ENCODE measurements at places on chromosomes 11 and 22.

DNA sequence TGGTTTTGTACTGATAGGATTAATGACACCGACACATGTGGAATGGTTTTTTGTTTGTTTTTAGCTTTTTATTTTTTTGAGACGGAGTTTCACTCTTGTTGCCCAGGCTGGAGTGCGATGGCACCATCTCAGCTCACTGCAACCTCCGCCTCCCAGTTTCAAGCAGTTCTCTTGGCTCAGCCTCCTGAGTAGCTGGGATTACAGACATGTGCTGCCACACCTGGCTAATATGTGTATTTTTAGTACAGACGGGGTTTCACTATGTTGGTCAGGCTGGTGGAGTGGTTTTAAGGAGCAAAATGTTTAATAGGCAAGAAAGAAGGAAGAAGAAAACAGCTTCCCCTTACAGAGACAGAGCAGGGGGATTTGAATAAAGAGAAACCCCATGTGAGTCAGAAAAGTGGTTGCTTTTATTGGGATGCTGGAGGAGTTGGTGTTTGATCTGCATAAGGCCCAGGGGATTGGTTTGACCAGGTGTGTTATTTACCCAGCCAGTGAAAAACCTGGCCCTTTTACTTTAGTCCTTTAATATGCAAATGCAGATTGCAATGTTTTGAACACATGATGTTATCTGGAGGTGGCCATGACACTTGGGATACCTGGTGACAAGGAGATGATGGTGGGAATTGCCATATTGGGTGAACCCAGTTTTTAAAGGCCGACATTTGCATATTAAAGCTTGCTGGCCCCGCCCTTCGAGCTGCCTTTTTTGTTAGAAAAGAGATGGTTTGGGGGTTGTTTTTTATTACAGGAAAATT is 24.3 kb downstream of the SUSD2 start:
- no peak for DNase-seq

GRCh38 chr11:112880495-112880894 is 80.7 kb upstream of the NCAM1 start:
- DNase-seq = no peak

- no peak for DNase-seq
These were observed 10.4 kb downstream of the PNPLA5 start for GRCh38 chr22:43881091-43882061.

DNA sequence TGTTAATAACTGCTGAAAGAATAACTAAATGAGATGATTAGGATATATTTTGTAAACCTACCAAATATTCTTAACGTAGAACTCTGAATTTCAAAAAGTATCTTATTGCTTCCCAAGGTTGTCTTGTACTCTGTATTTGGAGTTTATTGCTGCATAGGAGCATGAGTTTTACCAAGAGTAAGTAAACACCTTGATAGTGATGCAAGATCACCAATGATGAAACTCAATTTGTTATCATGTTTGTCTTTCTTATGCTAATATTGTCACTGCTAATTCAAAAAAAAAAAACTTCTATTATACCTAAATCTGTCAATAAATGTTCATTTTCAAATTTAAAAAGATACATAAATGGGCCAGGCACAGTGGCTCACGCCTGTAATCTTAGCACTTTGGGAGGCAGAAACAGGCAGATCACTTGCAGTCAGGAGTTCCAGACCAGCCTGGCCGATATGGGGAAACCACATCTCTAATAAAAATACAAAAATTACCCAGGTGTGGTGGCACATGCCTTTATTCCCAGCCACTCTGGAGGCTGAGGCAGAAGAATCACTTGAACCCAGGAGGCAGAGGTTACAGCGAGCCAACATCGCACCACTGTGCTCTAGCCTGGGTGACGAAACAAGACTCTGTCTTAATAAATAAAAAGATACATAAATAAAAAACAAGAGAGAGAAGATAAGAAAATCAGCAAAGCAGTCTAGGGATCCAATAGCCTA is 23.4 kb upstream of the PLAAT2 start:
- no peak for DNase-seq

- peak; percentile 86 for DNase-seq
These were observed 554.2 kb downstream of the NTM start for GRCh38 chr11:131924457-131925201.

- no peak for DNase-seq
These were observed 184.6 kb upstream of the SYT13 start for GRCh38 chr11:45470794-45471167.

GRCh38 chr11:23318670-23319069 is 458.4 kb upstream of the CCDC179 start:
- no peak for DNase-seq

- DNase-seq = no peak
These were observed 820.4 kb downstream of the LUZP2 start for GRCh38 chr11:25317216-25317615.

DNA sequence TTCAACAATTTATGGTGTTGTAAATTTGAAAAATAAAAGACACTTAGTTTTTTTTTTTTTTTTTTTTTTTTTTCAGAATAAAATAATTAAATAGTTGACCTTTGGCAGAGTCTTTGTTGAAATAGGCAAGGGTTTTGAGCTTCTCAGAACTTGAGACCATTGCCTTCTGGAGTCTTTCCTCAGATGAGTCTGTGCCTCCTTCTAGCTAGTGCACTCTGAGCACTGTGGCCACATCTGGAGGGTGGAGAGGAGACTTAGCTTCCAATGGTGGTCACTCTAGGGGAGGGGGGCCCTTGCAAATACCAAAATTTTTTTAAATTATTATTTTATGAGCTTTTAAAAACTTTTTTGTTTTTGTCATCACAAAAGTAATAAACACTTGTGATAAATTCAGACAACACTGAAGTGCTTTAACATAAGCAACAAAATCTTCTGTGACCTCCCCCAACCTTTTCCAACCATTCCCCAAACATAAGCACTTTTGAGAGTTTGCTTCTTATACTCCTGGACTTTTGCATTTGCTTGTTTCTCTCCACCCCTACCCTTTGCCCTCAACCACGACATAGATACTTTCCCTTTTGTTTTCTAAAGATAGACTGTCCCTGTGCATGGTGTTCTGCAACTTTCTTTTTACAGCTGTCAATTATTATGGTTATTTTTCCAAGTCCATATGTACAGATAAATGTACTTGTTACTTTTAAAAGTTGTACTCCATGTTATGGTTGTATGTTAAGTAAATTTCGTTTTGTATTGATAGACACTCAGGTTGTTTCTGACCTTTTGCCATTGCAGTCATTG is 41.1 kb downstream of the BMAL1 start:
- no peak for DNase-seq

GRCh38 chr11:73145986-73146575 is 4.0 kb upstream of the FCHSD2 start:
- DNase-seq = no peak

- DNase-seq = no peak
These were observed 19.7 kb upstream of the CABP2 start for GRCh38 chr11:67542971-67543370.

- no peak for DNase-seq
These were observed 12.0 kb downstream of the IFITM10 start for GRCh38 chr11:1738380-1738779.

DNA sequence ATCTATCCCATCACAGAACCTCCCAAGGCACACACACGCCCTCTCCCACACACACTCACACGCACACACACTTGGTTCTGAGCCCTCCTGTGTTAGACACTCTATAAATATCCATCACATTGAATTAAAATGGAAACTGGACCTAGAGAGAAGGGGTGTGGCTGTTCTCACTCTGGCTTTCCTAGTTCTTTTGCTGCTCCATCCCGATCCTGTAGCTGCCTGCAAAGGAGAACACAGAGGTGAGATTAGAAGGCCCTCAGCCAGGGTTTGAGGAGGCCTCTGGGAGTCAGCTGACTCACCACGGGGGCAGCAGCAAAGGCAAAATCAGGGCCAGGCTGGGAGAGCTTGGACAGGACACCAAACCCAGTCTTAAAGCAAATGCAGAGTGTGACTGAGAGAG is 192.3 kb upstream of the CADM1 start:
- DNase-seq = peak; percentile 47

DNA sequence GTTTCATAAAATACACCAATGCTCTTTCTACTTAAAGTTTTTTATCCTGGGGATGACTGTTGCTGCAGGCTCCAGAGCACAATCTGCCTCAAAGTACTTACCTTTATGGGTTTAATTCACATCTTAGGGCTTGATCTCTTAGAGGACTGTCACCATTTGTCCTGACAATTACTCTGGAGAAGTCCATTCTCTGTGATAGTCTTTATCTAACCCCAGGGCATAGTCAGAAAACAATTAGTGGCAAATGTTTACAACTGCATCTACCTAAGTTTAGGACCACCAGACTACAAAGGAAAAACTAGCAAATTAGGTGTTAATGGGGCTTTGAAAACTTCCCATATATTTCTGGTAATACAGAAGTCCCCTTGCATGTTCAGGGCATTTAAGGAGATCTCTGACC is 973.5 kb downstream of the JRKL start:
- no peak for DNase-seq

DNA sequence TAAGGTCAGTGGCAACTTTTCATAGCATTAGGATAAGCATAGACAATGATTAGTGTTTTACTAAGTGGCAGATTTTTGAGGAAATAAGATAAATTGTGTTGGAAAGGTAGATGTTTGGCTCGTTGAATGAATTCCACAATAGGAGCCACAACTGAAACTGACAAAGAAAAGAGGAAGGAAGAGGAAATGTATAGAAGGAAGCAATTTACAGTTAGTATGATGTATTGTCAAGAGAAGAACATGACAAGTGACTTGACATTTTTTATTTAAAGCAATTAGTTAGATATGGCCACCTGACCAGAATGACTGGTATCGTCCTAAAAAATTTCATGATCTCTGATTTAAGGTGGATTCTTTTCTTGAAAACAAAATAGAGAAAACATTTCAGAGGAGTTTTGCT is 3.1 kb upstream of the RAG2 start:
- no peak for DNase-seq

- peak; percentile 47 for DNase-seq
These were observed 689 bp downstream of the TAF10 start for GRCh38 chr11:6611092-6611962.

- no peak for DNase-seq
These were observed 138.1 kb downstream of the PGR start for GRCh38 chr11:100991541-100991940.

- no peak for DNase-seq
These were observed 25.4 kb downstream of the TAF1D start for GRCh38 chr11:93715797-93716396.

- DNase-seq = no peak
These were observed 351.1 kb downstream of the BUD13 start for GRCh38 chr11:116421529-116422185.

DNA sequence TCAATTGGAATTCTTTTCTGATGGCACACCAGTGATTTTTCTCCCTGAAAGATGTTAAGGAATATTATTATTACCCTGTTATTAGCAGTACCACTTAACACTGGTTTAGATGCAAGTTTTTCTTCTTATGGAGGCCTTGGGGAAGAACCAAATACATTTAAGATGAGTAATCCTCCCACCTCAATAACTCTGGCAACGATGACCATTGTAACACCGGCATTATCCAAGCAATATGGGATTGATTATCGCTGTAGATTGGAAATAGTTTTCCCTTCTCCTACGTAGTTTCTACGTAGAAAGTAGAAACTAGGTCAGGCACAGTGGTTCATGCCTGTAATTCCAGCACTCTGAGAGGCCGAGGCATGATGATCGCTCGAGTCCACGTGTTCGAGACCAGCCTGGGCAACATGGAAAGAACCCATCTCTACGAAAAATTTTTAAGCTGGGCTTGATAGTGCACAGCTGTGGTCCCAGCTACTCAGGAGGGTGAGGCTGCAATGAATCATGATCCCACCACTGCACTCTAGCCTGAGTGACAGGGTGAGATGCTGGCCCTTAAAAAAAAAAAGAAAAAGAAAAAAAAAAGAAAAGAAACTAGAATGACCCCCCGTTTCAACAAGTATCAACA is 45.5 kb downstream of the PACSIN2 start:
- no peak for DNase-seq

- no peak for DNase-seq
These were observed 11.8 kb downstream of the CDCA5 start for GRCh38 chr11:65071907-65072630.

DNA sequence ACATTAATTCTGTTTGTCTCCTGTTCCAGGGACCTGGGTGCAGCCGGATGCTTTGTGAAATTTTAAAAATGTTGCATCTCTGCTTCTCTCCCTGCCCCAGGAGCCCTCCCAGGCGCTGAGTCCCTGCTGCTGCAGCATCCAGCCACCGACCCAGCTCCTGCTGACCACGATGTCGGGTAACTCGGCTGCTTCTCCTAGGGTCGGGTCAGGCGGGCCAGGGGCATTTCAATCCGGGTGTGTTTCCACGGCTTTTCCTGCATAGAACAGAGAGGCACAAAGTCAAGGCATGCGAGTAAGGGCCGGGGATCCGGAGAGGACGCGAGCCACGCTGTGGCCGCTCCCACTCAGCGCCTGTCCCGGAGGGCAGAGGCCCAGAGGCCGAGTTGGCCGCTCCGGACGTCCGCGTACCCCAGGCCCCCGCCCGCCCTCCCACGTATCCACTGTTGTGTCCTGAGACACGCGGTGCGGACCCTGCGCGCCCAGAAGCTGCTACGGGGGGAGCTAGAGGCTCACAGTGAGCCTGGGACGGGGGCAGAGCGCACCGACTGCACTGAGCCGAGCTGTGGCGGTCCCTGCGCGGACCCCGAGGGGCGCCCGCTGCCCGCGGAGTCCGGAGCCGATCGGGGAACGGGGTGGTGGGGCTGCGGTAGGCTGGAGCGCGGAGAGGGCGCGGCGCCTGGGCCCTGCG is at the start of gene POU2AF3:
Gene POU2AF3, plus strand, starts transcription at position 134 of the 688 bp plus-strand sequence. Its CDS starts 36 bp downstream, at position 170.
- peak; percentile 67 for DNase-seq

GRCh38 chr11:103994094-103994493 is 42.3 kb upstream of the DDI1 start:
- DNase-seq = peak; percentile 62

DNA sequence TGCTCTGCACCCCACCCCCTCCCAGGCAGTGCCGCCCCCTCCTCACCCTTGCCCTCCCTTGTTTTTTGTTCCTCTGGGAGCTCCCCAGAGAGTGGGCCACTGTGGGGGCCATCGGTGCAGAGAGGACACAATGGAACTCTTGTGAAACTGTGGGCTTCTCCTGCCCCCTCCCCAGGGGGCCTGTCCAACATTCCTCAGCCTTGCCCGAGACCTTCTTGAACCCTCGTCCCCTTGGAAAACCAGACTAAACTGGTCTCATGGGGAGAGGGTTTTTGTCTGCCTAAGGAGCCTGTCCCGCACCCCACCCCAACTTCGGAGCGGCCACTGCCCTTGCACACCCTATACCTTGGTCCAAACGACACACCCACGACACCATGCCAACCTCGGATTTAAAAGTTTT is 72.2 kb downstream of the TSPAN18 start:
- no peak for DNase-seq

DNA sequence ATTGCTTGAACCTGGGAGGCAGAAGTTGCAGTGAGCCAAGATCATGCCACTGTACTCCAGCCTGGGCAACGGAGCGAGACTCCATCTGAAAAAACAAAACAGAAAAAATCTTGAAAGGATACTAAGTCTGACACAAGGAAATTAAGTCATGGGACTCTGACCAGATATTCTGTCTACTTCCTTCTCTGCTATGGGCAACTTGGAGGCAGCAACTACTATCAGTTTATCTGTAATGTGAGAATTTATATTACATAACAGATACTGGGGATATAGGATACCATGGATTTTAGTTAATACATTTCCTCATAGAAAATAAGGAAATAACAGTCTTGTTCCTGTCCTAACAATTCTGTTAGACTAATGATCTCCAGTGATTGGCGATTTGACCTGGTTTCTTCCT is 1.6 kb upstream of the SGSM3 start:
- DNase-seq = no peak

- no peak for DNase-seq
These were observed 116.6 kb downstream of the NAV2 start for GRCh38 chr11:19829109-19829837.

GRCh38 chr11:112129656-112130055 is 34.2 kb downstream of the IL18 start:
- DNase-seq = peak; percentile 5

- peak; percentile 73 for DNase-seq
These were observed 975 bp upstream of the MDK start for GRCh38 chr11:46380340-46381047.

All from tongue (tissue), 3 donors.